Gastrocnemius medialis (tissue), 4 donors: ENCODE measurements at places on chromosomes 12 and 14. TPM values are rescaled to one million over a fixed set of nuclear protein-coding genes. Genes with fewer than 3 reads are reported as not detected.

DNA sequence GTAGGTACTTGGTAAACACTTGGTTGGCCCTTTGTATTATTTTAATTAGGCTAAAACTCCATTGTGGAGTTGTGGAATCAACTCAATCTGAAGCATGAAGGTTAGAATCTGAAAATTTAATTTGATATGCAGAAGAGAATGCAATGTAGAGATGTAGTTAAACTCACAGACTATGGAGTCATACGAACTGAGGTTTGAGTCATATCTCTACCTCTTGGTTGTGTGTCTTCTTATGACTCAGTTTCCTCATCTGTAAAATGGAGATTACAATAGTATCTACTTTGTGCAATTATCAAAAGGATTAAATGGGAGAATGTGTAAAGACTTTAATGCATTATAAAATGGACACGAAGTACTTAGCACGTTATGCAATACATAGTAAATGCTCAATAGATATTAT, 146.0 kb upstream of the IFNG-AS1 start:
- no peaks in the 10 kb centered on the region for H3K36me3 ChIP-seq
- H3K4me1 ChIP-seq: no peaks in the 10 kb centered on the region
- no peak overlapping the region for H3K4me3 ChIP-seq
- H3K27ac ChIP-seq: no peak overlapping the region
- H3K27me3 ChIP-seq: no peaks in the 10 kb centered on the region

- H3K27ac ChIP-seq: no peak overlapping the region
- no peak for DNase-seq
- H3K4me3 ChIP-seq: no peak overlapping the region
- no peaks in the 10 kb centered on the region for H3K27me3 ChIP-seq
- no peaks in the 10 kb centered on the region for H3K4me1 ChIP-seq
These were observed 147.4 kb downstream of the RMST start for GRCh38 chr12:97609957-97610356.

GRCh38 chr12:110931315-110931728, 10.9 kb upstream of the MYL2 start:
- no peaks in the 10 kb centered on the region for H3K27me3 ChIP-seq
- H3K4me1 ChIP-seq: peaks cover 30% of the 10 kb centered on the region
- peak overlapping the region; percentile 82 for H3K27ac ChIP-seq
- no peak overlapping the region for H3K4me3 ChIP-seq

GRCh38 chr14:64646103-64646502, 58.1 kb upstream of the PLEKHG3 start:
- no peak overlapping the region for H3K4me3 ChIP-seq
- no peak for DNase-seq
- peak overlapping the region; percentile 70 for H3K27ac ChIP-seq
- H3K36me3 ChIP-seq: no peaks in the 10 kb centered on the region
- H3K4me1 ChIP-seq: peaks cover 3% of the 10 kb centered on the region
- H3K27me3 ChIP-seq: no peaks in the 10 kb centered on the region

DNA sequence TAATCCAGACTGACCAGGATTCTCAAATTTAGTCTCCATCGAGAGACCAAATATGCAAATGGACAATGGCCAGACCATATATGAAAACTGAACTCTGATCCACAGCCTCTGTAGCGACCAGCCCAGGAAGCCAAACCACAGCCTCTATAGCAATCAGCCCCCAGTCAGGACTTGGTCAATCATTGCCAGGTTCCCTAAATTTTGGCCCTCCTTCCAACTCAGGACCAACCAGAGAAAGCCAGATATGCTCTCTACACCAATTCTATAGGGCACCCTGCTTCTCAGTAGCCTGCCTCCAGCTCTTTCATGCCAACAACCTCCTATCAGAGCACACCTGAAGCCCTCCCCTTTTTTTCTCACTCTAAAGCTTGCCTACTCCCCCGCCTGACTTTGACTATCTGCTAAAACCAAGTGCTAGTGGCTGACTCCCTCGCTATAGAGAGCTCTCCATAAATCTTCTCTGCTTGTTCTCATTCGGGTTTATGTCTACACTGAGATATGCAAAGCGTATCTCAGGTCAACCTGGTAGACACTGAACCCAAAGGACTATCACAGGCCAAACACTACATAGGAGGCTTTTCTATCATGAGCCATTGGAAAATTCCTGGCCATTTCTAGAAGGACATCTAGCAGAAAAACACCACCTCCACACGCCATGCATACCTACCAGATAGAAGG, 110.5 kb upstream of the FUT8 start:
- H3K27me3 ChIP-seq: no peaks in the 10 kb centered on the region
- DNase-seq: no peak
- H3K27ac ChIP-seq: no peak overlapping the region
- no peak overlapping the region for H3K4me3 ChIP-seq
- no peaks in the 10 kb centered on the region for H3K4me1 ChIP-seq

DNA sequence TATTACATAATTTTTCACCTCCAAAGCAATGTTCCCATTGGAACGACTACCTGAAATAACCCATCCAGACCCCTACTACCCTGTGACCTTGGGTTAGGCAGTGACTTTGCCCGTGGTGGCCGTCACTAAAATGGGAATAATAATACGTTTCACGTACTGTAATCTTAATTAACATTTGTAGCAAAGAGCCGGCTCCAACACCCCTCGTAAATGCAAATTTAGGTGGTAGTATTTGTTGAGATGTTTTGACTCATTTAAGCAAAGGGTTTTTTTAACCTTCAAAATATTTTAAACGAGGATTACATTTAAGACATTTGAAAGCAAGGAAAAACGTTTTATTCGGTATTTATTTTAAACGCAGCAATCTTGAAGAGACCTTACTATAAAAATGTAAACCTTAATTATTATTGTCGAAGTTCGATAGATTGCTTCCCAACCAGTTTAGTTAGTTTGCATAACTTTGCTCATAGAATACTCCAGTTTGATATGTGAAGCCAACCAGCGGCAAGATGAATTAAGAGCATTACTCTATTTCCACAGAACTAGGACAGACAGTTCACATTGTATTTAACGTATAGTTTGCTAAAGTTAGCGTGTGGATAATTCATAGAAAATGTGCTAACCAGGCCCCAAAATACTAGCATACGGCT, 1.4 kb upstream of the ARID2 start:
- H3K27ac ChIP-seq: peak overlapping the region; percentile 98
- peak overlapping the region; percentile 82 for H3K4me3 ChIP-seq
- peaks cover 47% of the 10 kb centered on the region for H3K4me1 ChIP-seq
- no peaks in the 10 kb centered on the region for H3K27me3 ChIP-seq
- H3K36me3 ChIP-seq: no peaks in the 10 kb centered on the region
- DNase-seq: no peak

GRCh38 chr14:104897330-104898194, 27.1 kb upstream of the PLD4 start:
- H3K4me3 ChIP-seq: no peak overlapping the region
- no peak overlapping the region for H3K27ac ChIP-seq
- no peaks in the 10 kb centered on the region for H3K27me3 ChIP-seq
- H3K4me1 ChIP-seq: no peaks in the 10 kb centered on the region
- peak; percentile 11 for DNase-seq

DNA sequence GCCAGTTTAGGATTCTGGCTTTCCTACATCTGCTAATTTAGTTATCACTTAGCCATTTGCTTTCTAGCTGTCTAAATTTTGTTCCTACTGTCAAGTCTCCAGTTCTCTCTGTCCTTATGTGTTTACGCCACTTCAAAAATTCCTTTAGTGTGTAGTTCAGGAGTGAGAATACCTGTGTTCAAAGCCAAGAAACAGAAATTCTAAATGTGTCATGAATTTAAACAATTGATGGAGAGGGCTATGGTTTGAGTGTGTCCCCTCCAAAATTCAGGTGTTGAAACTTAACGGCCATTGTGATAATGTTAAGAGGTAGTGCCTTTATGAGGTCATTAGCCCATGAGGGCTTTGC, 11.4 kb upstream of the CATSPERB start:
- H3K4me1 ChIP-seq: no peaks in the 10 kb centered on the region
- no peak overlapping the region for H3K4me3 ChIP-seq
- H3K27ac ChIP-seq: no peak overlapping the region
- no peak for DNase-seq

DNA sequence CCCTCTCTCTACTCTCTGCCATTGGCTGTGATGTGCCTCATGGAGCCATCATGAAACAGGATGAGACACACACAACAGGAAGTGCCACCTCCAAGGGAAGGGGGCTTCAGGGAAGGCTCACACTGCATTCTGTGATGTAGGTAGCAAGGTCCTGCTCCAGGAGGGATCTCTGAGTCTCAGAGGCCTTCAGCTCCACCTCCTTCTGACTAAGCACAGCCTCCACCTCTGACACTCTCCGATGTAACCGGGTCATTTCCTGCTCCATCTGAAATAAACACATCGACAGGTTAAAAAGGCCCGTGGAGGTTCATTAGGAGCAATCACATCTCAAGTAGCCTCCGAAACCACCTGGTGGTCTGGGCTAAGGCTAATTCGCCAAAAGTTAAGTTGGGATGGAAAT, 93.3 kb downstream of the CIT start:
- DNase-seq: no peak
- no peaks in the 10 kb centered on the region for H3K4me1 ChIP-seq
- no peak overlapping the region for H3K4me3 ChIP-seq
- no peaks in the 10 kb centered on the region for H3K36me3 ChIP-seq
- no peak overlapping the region for H3K27ac ChIP-seq

GRCh38 chr14:72052356-72052755, 120.1 kb downstream of the RGS6 start:
- H3K36me3 ChIP-seq: no peaks in the 10 kb centered on the region
- no peaks in the 10 kb centered on the region for H3K27me3 ChIP-seq
- no peaks in the 10 kb centered on the region for H3K4me1 ChIP-seq
- no peak overlapping the region for H3K4me3 ChIP-seq
- no peak overlapping the region for H3K27ac ChIP-seq

- H3K36me3 ChIP-seq: no peaks in the 10 kb centered on the region
- no peak overlapping the region for H3K4me3 ChIP-seq
- H3K27me3 ChIP-seq: no peaks in the 10 kb centered on the region
- DNase-seq: no peak
- H3K4me1 ChIP-seq: no peaks in the 10 kb centered on the region
These were observed 152.4 kb downstream of the BRMS1L start for GRCh38 chr14:35978561-35978960.

GRCh38 chr14:67999290-67999689, 179.7 kb downstream of the RAD51B start:
- H3K36me3 ChIP-seq: no peaks in the 10 kb centered on the region
- H3K4me3 ChIP-seq: no peak overlapping the region
- H3K4me1 ChIP-seq: peaks cover 11% of the 10 kb centered on the region

- DNase-seq: no peak
- H3K36me3 ChIP-seq: no peaks in the 10 kb centered on the region
- no peaks in the 10 kb centered on the region for H3K27me3 ChIP-seq
- peak overlapping the region; percentile 73 for H3K27ac ChIP-seq
- peak overlapping the region; percentile 1 for H3K4me3 ChIP-seq
These were observed 40.7 kb downstream of the STK38L start for GRCh38 chr12:27284751-27285150.

DNA sequence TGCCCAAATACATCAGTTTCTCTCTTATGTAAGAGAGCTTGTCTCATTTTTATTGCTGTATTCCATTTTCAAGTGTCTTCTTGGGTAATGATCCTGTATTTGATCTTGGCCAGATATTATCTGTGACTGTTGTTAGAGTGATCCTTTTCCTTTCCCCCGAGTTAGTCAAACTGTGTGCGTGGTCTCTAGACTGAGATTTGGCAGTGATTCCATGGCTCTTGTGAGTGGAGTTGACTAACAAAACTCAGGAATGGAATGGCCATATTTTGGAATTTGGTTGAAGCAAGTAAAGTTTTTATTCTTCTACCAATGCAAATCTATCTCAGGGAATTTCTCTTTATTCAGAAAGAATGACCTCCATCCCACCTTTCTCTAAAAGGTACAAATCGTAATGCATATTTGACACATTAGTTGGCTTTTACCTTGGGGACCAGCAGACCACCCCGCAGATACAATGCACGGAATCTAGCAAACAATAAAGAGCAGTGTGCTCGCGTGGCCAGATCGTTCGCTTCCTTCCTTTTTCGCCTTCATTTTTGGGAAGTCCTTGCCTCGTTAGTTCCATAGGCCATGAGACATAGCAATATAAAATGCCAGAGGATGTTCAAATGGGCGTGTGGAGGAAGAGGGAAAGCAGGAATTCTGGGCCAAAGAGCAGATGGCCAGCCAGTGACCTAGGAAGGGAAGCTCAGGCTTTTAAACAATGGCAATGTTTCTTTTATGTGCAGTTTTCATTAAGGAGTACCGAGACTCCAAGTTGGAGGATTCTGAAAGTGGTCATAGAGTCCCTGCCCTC, 24.4 kb downstream of the ETV6 start:
- H3K4me3 ChIP-seq: no peak overlapping the region
- DNase-seq: no peak
- H3K27ac ChIP-seq: no peak overlapping the region
- H3K27me3 ChIP-seq: no peaks in the 10 kb centered on the region
- no peaks in the 10 kb centered on the region for H3K36me3 ChIP-seq

- H3K4me1 ChIP-seq: peaks cover 23% of the 10 kb centered on the region
- no peak overlapping the region for H3K4me3 ChIP-seq
- peak overlapping the region; percentile 64 for H3K27ac ChIP-seq
These were observed 40.9 kb upstream of the VASH1 start for GRCh38 chr14:76720382-76720813.

GRCh38 chr14:80468331-80469122, 257.2 kb upstream of the DIO2 start:
- H3K27me3 ChIP-seq: no peaks in the 10 kb centered on the region
- H3K4me3 ChIP-seq: no peak overlapping the region
- H3K4me1 ChIP-seq: no peaks in the 10 kb centered on the region
- H3K36me3 ChIP-seq: no peaks in the 10 kb centered on the region
- H3K27ac ChIP-seq: no peak overlapping the region
- DNase-seq: no peak

- H3K27me3 ChIP-seq: peaks cover 61% of the 10 kb centered on the region
- peak within 1 kb of the TSS; percentile 44 for H3K4me3 ChIP-seq
- no peaks in the 10 kb centered on the region for H3K36me3 ChIP-seq
- peaks cover 3% of the 10 kb centered on the region for H3K4me1 ChIP-seq
- DNase-seq: no peak
- H3K27ac ChIP-seq: no peak within 1 kb of the TSS
These were observed at the start of gene MSI1 for GRCh38 chr12:120368789-120369602. MSI1 (minus strand) TSS chr12:120369164; CDS start chr12:120369091, 73 bp downstream.

DNA sequence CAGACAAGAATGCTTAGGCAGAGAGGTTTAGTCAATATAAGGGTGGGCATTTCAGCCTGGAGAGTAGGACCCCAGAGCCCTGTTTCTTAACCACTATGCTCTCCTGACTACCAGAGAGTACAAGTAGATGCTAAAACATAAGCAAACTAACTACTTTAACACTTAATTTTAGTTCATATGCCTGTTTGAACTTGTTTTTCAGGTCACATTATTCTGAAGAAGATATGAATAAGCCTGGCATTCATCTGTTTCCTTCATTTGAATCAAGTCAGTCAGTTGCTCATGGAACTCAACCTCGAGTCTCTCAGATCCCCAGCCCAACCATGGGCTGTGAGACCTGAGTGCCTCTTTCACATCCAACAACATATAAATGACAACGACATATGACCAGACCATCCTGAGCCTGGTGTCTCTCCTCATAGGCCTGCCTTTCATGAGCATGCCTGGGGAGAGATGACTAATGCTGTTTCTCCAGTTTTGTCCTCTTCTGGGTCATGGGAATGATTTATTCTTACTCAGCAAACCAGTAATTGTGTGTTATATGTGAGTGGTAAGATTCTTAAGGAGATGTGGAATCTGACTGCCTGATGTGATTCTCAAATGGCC, 251.1 kb upstream of the BTG1 start:
- H3K36me3 ChIP-seq: no peaks in the 10 kb centered on the region
- H3K4me3 ChIP-seq: no peak overlapping the region
- no peaks in the 10 kb centered on the region for H3K27me3 ChIP-seq
- DNase-seq: no peak

KICS2 gene
- 9.8 TPM for total RNA-seq

KLRG1 gene
- total RNA-seq: 0.46 TPM

GSG1 gene
- not detected for total RNA-seq

SERPINA10 gene
- total RNA-seq: not detected

SYNDIG1L gene
- not detected for total RNA-seq

KDM2B gene
- total RNA-seq: 7.9 TPM

OR6C65 gene
- total RNA-seq: not detected

ERBB3 gene
- 1.0 TPM for total RNA-seq

SSTR1 gene
- total RNA-seq: 0.33 TPM

ENDOU gene
- total RNA-seq: not detected

DHH gene
- total RNA-seq: not detected

RERG gene
- 6.2 TPM for total RNA-seq
